ENCODE measurements at places on chromosomes 2 and 18.

DNA sequence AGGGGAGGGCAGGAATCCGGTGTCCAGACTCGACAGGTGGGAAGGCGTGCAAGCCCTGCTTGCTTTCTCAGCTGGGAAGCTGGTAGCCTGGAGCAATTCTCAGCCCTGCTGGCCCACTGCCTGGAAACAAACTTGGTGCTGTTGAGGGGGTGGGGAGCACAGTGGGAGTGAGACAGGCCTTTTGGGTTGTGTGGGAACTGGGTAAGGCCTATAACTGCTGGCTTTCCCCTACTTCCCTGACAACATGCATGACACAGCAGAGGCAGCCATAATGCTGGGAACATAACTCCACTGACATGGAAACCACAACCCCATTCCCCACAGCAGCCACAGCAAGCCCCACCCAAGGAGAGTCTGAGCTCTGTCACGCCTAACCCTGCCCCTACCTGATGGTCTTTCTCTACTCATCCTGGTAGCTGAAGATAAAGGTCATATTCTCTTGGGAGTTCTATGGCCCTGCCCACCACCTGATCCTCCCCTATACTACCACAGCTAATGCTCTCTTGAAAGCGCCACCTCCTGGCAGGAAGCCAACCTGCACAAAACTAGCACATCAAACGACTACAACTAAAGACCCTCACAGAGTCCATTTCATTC is 122.9 kb upstream of the ACVR1C start:
- no peak for DNase-seq

DNA sequence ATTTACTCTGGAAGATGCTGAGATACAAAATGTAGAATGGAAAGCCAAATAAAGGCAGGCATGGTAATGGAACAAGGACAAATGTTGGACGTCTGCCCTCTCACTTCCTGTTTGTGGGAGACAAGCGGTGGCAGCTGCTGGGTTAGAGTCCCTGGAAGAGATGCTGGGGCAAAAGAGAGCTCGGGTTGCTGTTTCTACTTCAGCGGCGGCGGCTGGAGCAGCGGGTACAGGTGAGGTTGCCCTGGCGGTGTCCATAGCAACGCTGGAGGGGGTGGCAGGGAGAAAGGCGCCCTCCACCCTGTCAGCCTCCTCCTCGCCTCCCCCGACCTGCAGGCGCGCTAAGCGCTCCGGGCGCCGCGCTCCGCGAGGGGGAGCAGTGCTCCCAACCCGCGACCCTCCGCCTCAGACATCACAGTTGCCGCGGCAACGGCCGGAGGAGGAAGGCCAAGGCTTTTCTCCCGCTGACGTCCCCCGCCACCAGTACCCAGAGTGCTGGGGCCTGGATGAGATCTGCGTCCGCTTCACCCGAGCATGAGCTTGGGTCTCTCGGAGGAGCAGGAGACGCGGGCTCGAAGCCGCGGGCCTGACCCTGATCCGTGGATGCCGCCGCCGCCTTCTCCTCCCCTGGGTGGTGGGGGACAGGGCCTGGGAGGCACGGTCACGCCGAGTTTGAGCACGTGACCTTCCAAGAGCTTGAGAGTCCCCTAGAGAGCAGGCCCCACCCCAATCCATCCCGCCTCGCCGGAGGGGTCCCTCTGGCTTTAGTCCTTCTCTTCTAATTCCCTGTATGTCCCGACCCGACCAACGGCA is 65.6 kb downstream of the NOL4 start:
- peak; percentile 76 for DNase-seq

- no peak for DNase-seq
Observed at GRCh38 chr18:48100165-48100575, 169.7 kb upstream of the SMAD2 start.

- no peak for DNase-seq
Observed at GRCh38 chr2:217142649-217143266, 282.9 kb upstream of the TNP1 start.

DNA sequence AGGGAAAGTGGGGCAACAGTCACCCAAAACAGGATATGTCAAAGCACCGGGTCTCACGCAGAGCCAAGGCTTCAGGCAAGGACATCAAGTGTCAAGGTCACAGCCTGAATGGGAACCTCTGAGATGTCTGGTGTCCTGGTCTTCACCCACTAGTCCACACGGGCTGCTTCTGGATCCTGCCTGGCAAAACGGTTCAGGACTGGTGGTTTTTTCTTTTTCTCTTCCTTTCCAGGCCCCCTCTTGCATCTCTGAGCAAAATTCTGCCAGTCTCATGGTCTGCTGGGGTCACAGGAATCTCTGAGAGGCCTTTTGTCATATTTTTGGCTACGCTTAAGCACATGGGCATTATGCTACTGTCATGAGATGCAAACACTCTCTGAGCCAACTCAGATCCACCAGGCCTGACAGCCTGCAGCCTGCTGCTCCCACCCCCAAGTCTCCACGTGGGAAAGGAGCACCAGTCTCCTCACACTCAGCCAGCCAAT is 518.2 kb upstream of the ZEB2 start:
- DNase-seq, result no peak

- DNase-seq, result no peak
Observed at GRCh38 chr2:43043553-43043870, 182.9 kb downstream of the ZFP36L2 start.

- no peak for DNase-seq
Observed at GRCh38 chr2:111706481-111707001, 177.5 kb downstream of the ANAPC1 start.

Data from anterior cingulate cortex (tissue), 58 donors.